ENCODE measurements at places on chromosomes 12 and 14.

- DNase-seq = no peak
Measured at GRCh38 chr12:77072833-77073495, 7.6 kb upstream of the E2F7 start.

GRCh38 chr12:57883057-57883456 is 36.5 kb upstream of the CTDSP2 start:
- DNase-seq = no peak

GRCh38 chr14:85991156-85991555 is 461.2 kb downstream of the FLRT2 start:
- DNase-seq = no peak

- no peak for DNase-seq
Measured at GRCh38 chr14:53450871-53451270, 297.7 kb upstream of the DDHD1 start.

DNA sequence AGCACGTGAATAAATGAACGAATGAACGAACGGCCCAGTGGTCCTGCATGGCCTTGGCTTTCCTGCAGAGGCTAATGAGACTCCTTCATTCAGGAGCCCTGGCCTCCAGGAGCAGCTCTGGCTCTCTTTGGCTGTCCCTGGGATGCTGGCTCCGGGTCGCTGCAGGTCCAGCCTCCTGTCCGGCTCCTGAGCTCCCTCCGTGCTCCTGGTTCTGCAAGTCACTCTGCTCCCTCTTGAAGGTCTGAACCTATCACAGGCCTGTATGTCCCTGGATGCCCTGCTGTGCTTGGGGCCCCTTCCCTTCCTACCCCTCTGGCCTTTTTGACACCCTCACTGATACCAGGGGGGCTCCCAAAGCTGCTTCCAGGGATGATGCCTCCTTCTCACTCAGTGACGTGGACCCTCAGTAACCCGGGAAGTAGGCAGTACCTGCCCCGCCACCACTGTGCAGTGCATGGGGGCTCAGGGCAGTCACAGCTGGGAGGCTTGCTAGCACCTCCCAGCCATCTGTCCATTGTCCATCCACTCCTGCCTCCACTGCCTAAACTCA is 133.7 kb upstream of the C14orf180 start:
- no peak for DNase-seq

GRCh38 chr14:94805680-94806288 is 35.9 kb upstream of the GSC start:
- no peak for DNase-seq

DNA sequence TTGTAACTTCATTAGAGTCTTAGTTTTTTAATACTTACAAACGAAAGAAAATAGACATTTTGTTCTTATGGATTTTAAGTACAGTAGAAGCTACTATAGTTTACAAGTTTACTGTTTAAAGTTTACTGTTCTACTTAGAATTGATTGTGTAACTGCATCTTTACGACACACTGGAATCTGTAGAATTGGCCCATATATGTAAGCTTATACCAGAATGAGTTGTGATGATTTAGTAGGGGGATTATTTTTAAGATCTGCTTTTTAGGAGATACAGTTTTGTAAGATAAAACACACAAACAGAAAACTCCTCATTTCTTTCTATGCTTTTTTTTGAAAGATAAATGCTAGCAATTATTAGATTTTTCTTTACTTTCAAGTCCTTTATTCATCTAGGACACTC is 30.2 kb upstream of the NAV3 start:
- no peak for DNase-seq
